ENCODE measurements at places on chromosomes 5 and 9.

DNA sequence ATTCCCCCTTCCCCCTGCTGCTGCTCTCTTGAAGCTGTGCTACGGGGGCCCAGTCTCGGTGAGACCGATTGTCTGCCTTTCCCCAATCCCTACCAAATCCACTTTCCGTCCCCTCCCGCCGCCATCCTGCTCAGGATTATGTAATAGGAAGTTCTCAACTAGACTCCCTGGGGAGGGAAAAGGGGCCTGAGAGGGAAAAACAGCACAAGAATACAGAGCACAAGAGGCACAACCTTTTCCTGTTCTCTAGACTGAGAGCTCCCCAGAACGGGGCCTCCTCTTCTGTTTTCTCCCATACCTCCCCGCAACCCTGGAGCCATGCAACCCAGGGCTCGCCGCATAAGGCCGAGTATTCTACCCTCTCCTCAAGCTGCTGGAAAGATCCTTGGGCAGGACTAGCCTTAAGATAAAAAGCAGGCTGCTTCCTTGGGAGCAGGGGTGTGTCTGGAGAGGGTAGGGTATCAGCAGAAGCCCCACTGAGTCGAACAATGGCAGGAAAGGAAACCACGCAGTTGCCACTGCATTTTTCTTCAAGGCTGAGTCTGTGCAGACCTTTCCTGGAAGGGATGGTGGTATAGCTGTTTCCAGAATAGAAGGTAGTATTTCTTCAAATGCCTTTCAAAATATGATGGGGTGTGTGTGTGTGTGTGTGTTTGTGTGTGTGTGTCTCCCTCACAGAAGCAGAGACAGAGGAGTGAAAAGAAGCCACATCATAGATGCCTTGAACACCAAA lies 12.9 kb downstream of the MYORG start:
- no peak for DNase-seq

GRCh38 chr5:73189871-73190376 lies 16.9 kb downstream of the TMEM174 start:
- peak; percentile 21 for DNase-seq

DNA sequence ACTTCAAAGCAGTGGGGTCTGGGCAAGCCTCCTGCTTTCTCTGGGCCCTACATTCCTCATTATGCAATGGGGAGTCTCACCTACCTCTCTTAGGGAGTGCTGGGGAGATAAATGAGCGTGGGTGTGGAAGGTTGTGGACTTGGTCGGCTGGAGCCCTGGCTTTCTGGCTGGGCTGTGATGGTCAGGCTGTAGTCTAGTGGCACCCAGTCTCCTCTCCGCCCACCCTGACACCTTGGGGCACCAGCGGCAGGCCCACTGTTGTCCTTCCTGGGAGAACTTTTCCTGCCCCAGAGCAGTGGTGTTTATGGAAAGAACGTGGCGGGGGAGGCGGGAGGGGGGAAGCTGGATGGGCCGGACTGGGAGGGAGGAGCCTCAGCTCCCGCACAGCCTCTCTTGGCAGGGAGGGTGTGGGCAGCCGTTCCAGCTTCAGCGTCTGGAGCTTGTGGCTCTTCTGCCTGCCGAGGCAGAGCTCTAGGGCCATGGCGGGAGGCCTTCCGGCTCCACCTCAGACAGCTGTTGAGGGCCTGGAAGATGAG lies 4.1 kb downstream of the PTGS1 start:
- no peak for DNase-seq

- DNase-seq: no peak
Measured at GRCh38 chr5:99911971-99912370, 623.2 kb upstream of the FAM174A start.

GRCh38 chr9:79632705-79633104 lies 60.9 kb downstream of the TLE4 start:
- no peak for DNase-seq

GRCh38 chr5:171575386-171575785 lies 155.9 kb downstream of the FGF18 start:
- DNase-seq: no peak

Measured in NCI-H345 (cell line).